ENCODE measurements at places on chromosomes 2 and 18. TPM values are rescaled to one million over a fixed set of nuclear protein-coding genes. Genes with fewer than 3 reads are reported as not detected.

DNA sequence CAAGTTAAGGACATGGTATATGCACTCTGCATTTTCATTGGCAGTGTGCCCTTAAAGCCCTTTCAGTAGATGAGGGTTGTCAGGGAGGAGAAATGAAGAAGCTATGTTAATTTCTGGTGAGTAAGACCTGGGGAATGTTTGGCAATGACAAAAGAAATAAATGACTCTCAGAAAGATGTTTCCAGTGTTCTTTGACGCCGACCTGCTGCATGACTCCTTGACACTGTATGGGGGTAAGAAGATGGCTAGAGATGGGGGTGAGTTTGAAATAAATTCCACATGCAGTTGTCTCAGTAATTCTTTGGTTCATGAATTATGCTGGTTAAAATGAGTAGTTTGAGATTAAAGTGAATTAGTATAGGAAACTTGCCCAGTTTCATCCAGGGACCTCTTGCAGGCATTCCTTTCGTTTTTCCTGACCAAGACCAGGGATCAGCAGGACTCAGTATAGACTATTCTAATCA, 5.9 kb downstream of the CCDC121 start:
- H3K27ac ChIP-seq = no peak overlapping the region
- H3K4me1 ChIP-seq = peaks cover 5% of the 10 kb centered on the region
- no peaks in the 10 kb centered on the region for H3K27me3 ChIP-seq
- DNase-seq = peak; percentile 35

DNA sequence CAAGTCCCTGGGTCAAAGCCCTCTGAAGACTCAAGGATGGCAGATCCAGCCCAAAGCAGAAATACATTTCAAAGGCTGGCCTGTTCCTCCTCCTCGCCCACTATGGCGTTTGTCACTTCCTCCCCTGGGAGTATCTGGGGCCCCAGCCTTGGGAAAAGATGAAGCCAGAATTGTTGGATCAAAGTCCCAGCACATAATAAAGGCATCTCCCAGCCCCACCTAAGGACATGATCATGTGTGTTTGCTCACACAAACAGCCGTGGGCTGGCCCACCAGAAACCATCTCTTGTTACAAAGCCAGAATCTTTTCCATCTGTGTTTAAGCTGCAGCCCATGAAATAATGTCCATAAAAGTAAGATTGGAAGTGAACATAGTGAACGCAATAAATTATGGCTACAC, 50.1 kb upstream of the HAAO start:
- H3K27me3 ChIP-seq = no peaks in the 10 kb centered on the region
- no peak for DNase-seq
- no peak overlapping the region for H3K4me3 ChIP-seq
- H3K36me3 ChIP-seq = no peaks in the 10 kb centered on the region

- H3K27ac ChIP-seq = no peak overlapping the region
- H3K27me3 ChIP-seq = no peaks in the 10 kb centered on the region
- no peaks in the 10 kb centered on the region for H3K36me3 ChIP-seq
- DNase-seq = peak; percentile 87
- no peak overlapping the region for H3K4me3 ChIP-seq
Measured at GRCh38 chr2:28958689-28959088, 22.4 kb upstream of the TOGARAM2 start.

DNA sequence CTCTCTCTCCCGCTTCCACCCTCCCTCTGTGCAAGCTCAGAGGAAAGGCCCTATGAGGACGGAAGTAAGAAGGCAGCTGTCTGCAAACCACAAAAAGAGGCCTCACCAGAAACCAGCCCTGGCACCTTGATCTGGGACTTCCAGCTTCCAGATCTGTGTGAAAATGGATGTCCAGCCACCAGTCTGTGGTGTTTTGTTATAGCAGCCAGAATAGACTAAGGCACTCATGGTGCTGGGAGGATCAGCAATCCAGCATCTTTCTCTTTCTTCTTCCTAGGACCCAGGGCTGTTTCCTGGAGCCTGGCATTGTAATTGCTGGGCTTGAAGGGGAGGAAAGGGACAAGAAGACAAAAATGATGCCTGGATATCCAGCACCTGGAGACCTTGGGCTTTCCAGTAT, 122.5 kb downstream of the SOCS6 start:
- H3K4me1 ChIP-seq = no peaks in the 10 kb centered on the region
- H3K4me3 ChIP-seq = no peak overlapping the region
- DNase-seq = no peak
- H3K36me3 ChIP-seq = no peaks in the 10 kb centered on the region
- no peaks in the 10 kb centered on the region for H3K27me3 ChIP-seq

DNA sequence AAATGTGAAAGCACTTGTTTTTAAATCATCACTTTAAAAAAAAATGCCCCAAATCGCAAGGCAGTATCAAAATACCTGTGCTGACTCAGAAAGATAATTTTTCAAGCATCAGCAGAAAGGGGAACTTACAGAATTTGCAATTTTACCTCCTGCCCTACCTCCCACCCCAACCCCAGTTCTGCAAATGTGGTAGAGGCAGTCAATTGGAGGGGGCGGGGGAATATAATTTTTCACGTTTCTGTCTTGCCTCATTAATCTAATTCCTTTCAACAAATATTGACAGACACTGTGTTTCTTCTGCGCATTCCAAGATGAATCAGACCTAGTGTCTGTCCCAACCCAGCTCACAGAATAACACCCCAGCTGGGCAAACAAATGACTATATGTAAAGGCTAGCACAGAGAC, 76.8 kb downstream of the ALPK2 start:
- H3K27me3 ChIP-seq = no peaks in the 10 kb centered on the region
- peak overlapping the region; percentile 43 for H3K4me3 ChIP-seq
- no peaks in the 10 kb centered on the region for H3K36me3 ChIP-seq
- peak; percentile 88 for DNase-seq
- peak overlapping the region; percentile 88 for H3K27ac ChIP-seq

Gene L3MBTL4
- 15.2 TPM for total RNA-seq

DNA sequence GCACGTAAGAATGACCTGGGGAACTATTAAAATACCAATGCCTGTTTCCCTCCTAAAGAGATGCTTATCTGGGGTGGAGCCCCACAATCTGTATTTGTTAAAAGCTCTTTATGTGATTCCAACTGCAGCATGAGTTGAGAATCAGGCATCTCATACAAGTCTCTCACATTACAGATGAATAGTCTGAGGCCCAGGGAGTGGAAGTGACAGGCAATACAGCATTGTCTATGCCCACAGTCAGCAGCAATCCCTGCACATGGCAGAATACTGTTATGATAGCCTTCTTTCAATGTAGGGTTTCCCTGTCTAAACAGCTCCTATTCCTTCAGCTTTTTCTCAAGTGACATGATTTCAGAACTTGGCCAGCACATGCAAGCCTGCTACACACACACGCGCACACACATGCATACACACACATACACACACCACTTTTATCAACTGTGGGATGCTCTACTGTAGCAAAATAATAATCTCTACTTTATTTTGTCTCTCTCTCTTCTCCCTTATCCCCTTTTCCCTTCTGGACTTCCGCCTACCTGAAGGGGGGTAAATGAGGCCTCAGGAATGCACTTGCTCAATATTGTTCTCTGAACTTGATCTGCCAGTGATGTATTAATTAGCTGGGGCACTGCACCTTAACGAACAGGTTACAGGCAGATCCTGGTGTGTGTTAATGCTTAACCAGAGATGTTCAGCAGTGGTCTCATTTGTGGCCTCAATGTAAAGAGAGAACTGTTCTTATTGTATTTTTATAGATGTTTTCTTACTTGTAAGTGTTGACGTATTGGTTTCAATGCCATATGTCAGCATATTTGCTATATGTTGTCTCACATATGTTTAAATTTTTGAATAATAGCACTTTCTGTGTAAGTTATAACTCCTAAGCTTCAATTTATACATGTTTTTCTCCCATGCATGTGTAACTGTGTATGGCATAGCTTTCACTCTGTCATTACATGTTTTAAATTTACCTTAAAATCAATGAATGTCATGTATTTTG, 116.0 kb downstream of the SETBP1 start:
- no peak overlapping the region for H3K4me3 ChIP-seq
- H3K27ac ChIP-seq = no peak overlapping the region
- no peaks in the 10 kb centered on the region for H3K27me3 ChIP-seq
- H3K4me1 ChIP-seq = no peaks in the 10 kb centered on the region
- no peaks in the 10 kb centered on the region for H3K36me3 ChIP-seq

DNA sequence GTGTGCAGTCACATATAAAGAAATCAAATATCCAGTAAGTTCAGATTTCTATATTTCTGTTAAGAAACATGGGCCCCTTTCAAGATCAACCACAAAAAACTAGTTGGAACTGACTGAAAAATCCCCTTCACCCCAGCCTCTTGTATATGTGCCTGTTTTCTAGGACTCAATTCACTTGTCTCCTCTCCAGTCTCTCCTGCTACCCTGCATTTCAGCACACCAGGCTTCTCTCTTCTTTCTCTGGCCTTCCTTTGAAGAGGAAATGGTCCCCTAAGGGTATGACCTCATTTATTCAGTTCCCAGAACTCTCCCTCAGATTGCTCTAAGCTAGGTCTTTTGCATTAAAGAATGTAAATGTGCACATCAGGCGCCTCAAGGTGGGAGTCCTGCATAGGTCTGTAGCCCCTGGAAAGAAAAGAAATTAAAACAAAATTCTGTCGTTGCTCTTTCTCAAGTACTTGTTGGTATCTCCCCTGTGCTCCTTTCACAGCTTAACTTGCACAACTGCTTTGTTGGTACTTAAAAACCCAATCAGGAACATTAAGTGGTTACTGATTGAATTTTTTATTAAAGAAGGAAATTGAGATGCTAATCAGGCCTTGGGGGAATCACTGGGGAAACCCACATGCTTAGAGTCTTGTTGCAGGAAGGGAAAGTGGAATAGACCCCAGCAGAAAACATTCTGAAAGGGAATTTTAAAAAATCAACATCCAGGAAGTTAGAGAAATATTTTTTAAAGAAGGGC, 278.4 kb downstream of the AGPS start:
- peak; percentile 65 for DNase-seq
- no peaks in the 10 kb centered on the region for H3K36me3 ChIP-seq
- peaks cover 20% of the 10 kb centered on the region for H3K4me1 ChIP-seq
- no peak overlapping the region for H3K27ac ChIP-seq

Gene LIPG
- total RNA-seq = not detected

GRCh38 chr2:211823886-211824479, 714.6 kb downstream of the ERBB4 start:
- no peak for DNase-seq
- H3K4me3 ChIP-seq = no peak overlapping the region
- H3K36me3 ChIP-seq = no peaks in the 10 kb centered on the region
- no peaks in the 10 kb centered on the region for H3K4me1 ChIP-seq
- H3K27ac ChIP-seq = no peak overlapping the region

DNA sequence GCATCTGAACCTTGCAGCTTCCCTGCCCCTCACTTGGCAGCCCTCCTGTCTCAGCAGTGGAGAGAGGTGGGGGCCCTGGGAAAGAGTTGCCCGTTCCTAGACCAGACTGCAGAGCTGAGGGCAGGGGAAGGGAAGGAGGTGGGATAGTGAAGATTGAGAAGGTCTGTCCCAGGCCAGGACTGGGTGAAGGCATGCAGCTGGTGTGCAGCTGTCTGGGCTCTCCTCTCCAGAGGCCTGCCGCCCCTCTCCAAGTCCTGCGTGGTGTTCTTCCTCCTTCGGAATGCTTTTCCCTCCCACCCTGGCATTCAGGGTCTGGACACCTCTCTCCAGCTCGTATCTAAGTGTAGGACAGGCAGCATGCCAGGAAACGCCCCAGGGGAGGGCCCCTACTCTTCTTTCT, 323.5 kb downstream of the CELF4 start:
- DNase-seq = no peak
- no peaks in the 10 kb centered on the region for H3K36me3 ChIP-seq
- no peaks in the 10 kb centered on the region for H3K27me3 ChIP-seq
- no peak overlapping the region for H3K4me3 ChIP-seq

Data from Karpas-422 (cell line).